Fibroblast of skin of left biceps (primary cell): ENCODE measurements at places on chromosomes 2 and 18.

- DNase-seq = no peak
Measured at GRCh38 chr2:6940820-6941219, 23.6 kb downstream of the RNF144A start.

- no peak for DNase-seq
Measured at GRCh38 chr2:54808661-54809060, 85.2 kb downstream of the EML6 start.

- DNase-seq = no peak
Measured at GRCh38 chr2:136250131-136250530, 132.2 kb upstream of the CXCR4 start.

DNA sequence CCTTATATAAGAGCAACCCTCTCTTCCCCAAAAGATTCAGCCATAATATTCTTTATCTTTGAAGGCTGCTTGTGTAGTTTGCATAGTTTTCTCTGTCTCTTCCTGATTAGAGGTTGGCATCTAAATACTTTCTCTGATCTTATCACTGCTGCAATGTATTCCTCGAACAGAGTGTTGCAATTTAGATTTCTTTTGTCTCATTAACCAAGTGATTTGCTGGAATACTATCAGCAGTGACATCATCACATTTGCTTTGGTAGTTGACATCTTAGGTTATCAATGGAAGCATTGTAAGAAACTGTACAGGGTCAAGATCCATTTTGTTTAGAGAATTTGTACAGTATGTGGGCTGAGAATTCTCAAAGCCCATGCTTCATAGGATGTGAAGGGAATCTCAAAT is 72.0 kb upstream of the NEUROD1 start:
- no peak for DNase-seq

- no peak for DNase-seq
Measured at GRCh38 chr18:61706276-61706915, 186.4 kb downstream of the RNF152 start.

GRCh38 chr2:164620873-164621763 is at the start of gene GRB14:
GRB14 (minus strand) TSS chr2:164621482; CDS start chr2:164621309, 173 bp downstream.
- DNase-seq = no peak

DNA sequence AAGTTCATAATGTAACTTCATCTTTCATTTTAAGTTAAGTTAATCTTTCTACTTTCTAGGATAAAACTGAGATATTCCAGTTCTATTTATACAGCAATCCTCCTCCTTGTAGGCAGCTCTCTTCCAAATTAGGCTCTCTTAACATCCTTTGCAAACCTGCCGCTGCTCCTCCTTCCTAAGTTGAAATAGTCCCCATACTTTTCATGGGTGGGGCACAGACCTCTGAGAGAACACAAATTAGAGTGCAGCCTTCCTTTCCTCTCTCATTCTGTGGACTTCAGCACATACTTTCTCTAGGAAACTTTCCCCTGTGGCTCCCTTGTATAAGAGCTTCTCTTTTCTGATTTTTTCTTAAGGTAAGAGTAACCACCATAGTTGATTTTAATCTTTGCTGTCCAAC is 28.3 kb downstream of the TWSG1 start:
- no peak for DNase-seq

DNA sequence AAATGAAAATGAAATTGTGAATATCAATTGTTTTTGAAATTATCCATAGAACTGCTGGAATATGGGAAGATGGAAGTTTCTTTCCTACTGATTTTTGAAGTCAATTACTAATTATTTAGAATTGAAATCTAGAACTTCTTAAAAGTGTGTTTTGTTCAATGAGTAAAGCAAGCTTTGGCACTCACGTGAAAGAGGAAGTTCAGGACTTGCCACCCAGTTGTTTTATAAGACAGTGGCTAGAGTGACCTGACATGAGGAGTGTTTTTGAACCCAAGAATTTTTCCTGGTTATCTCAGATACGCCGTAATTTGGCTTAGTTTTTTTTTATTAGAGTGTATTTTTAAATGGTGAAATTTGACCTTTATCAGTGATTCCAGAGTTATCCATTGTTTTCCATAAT is 3.5 kb downstream of the MXD1 start:
- no peak for DNase-seq

GRCh38 chr2:71923887-71924533 is 223.7 kb downstream of the CYP26B1 start:
- no peak for DNase-seq

DNA sequence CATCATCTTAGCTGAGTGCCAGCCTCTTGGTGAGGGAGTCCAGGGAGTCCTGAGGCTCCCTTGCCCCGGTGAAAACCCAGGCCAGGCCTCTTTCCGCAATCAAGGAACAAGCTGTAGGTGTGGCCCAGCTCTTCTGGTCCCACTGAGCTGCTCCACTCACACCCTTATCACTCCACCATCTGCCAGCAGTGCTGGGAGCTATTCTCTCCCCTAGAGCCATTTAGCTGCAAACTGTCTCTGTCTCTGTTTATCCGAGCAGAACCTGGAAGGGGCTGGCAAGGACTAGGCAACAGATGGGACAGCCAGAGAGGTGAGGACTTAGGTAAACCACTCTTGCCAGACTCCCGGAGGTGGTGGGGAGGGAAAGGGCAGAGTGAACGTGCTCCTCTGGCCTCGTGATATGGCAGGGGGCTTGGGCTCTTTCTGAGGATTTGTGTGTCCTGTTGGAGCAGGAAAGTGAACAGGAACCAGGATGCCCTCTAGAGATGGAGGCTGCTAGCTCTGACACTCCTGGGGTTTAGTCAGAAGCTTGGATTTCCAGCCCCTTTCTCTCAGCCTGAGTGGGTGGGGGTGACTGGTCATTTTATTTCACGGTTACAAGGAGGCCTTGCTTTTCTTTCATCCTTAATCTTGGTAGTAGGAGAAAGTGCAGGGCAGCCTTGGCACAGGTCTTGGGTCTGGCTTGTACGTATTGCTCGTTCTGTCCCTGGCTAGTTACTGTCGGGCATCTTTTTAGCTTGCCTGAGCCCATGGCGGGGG is 19.6 kb downstream of the B3GNT2 start:
- DNase-seq = no peak

- no peak for DNase-seq
Measured at GRCh38 chr18:58900015-58900649, 35.5 kb downstream of the ZNF532 start.

DNA sequence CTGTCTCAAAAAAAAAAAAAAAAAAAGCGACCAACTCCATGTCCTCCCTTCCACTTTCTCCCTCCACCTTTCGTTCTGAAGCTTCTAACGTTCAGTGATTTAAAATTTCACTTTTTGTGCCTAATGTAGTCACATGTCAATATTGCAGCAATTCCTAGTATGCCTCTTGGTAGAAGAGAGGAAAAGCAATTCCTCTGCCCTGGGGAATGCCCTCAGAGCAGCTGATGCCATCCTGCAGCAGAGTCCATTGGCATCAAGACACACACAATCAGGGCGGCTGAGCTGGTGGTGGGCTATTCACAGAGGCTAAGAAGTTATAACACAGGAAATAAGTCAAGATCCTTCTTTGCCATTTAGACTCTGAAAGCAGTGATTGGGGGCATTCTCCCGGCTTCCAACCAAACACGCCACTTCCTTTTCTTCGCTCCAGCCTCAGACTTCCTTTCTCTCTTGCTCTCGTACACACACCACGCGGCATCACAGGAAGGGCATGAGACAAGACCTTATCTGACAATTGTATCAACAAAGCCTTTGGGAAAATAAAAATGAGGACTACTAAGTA is 71.9 kb downstream of the MOGAT1 start:
- DNase-seq = no peak

DNA sequence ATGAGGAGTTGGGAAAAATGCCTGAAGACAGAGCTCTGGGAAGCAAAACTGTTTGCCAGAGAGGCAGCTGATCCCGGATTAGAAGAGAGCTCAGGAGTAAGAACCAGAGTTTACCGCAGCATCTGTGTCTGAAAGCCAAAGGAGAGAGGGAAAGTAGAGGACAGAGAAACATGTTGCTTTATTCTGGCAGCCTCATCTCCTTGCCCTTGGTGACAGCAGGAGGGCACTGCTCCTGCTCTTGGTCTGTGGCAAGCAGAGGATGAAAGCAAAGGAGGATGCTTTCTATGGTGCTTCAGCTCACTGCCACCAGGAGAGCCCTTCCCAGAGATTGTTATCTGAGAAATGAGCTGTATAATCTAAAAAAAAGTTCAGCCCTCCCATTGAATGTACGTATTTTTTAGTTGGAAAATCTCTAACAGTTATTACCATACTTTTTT is 7.7 kb downstream of the SLC1A4 start:
- no peak for DNase-seq

DNA sequence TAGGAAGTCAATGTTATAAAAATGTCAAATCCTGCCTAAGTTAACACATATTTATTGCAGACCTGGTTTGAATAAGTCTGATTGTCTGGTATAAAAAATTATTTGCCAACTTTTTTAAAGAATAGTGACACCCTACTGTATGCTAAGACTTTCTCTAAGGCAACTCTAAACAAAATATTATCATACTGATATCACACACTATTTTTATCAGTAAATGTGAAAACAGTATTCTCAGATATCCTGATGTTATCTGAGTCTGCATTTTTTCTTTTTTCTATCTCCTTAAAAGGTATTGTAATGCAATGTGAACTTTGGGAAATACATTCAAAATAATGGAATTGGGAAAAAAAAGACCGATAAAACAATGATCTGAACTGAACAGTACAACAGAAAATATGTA is 127.1 kb downstream of the DOCK10 start:
- no peak for DNase-seq

GRCh38 chr18:67199993-67200617 is 316.4 kb downstream of the DSEL start:
- DNase-seq = peak; percentile 30

DNA sequence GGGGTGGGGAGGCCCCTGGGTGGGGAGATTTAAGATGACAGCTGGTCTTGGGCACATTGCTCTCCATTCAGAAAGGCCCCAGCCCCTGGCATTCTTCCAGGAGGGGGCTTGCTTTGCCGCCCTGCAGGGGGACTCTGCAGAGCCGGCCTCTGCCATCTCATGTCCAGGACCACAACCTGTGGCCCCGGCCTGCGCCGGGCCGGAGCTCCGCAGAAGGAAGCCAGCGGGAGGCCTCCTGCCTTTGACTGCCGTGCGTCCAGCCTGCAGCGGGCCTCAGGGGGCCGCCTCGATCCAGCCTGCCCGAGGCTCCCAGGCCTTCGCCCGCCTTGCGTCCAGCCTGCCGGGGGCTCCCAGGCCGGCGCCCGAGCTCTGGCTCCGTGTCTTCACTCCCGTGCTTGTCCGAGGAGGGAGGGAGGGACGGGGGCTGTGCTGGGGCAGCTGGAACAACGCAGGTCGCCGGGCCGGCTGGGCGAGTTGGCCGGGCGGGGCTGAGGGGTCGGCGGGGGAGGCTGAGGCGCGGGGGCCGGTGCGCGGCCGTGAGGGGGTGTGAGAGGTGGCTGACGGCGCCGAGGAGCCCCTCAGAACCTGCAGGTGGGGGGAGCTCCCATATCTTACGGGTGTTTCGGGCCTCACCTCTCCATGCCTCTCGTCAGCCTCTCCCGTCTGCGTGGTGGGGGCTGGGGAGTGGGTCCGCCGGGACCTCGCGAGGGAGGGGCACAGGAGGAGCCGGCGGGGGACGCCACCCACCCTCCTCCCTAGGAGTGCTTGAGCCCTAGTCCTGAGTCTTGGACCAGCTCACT is 20.4 kb downstream of the GPC1 start:
- DNase-seq = no peak

DNA sequence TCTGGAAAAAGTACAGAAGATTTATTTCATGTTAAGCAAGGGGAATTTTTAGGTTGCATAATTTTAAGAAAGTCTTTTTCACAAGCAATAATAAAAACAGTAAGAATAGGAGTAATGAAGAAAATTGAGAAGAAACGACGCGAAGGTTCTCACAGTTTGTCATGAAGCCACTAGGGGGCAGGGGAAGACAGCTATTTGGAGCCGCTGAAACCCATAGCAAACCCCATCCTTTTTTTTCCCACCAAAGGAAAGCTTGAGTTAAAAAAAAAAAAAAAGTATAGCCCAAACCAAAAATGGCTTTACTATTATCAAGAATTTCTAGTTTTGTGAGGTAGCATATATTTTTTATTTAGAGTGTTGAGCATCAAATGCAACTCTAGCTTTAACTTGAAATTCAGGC is 300.9 kb downstream of the PHLPP1 start:
- DNase-seq = peak; percentile 18

- DNase-seq = no peak
Measured at GRCh38 chr2:123908522-123908921, 116.6 kb upstream of the CNTNAP5 start.

- no peak for DNase-seq
Measured at GRCh38 chr18:63940008-63940407, 9.1 kb upstream of the HMSD start.

DNA sequence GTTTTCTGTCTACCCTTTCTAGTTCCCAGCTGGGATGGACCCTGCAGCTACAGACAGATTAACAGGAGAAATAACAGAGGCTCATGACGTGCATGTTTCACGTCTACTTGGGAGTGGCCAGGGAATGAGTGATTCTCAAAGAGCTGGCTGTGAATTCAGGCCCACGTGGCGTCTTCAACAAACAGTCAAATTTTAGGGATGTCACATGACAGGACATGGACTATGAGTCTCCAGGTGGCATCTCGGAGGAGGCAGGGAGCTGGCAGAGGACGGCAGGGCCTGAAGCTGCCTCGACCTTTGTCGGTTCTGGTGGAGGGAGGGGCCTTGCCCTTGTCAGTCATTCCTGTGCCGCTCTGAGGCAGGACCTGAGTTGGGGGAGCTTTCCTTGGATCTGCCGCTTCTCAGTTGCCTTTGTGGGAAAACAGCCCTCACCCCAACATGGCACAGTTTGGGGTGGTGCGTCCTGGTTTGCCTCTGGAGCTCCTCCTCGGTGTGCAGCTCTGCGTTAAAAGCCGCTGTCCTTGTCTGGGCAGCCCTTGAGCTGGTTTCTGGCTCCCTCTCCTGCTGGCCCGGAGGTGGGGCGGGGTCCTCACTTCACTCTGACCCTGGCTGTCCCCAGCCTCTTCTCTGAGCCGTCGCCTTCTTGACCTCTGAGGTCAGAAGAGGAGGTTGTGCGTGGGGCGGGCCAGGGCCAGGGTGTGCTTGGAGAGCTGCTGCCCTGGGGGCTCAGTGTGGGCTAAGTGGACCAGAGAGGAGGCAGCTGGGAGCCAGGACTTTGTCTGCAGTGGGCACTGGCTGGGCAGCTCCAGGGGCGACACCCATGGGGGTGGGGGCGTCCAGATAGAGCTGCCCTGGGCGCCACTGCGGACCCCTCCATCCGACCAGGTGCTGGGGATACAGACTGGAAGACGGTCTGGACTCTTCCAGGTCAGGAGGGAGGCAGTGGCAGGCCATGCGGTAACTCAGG is 12.1 kb upstream of the GAL3ST2 start:
- no peak for DNase-seq

DNA sequence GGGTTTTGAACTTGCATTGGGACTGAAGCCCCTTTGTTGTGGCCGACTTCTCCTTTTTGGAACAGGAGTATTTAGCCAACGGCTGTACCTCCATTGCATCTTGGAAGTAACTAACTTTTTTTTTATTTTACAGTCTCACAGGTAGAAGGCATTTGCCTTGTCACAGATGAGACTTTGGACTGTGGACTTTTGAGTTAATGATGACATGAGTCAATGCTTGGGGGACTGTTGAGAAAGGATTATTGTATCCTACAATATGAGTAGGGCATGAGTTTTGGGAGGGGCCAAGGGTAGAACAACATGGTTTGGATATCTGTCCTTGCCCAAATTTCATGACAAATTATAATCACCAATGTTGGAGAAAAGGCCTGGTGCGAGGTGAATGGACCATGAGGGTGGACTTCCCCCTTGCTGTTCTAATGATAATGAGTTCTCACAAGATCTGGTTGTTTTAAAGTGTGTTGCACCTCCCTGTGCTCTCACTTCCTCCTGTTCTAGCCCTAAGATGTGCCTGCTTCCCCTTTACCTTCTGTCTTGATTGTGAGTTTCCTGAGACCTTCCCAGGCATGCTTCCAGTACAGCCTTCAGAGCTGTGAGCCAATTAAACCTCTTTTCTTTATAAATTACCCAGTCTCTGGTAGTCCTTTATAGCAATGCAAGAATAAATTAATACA is 1269.4 kb upstream of the CHAC2 start:
- DNase-seq = no peak
